ENCODE measurements at places on chromosomes 16 and 17.

- DNase-seq, result peak; percentile 91
These were observed 202.2 kb upstream of the CHMP6 start for GRCh38 chr17:80789356-80789902.

DNA sequence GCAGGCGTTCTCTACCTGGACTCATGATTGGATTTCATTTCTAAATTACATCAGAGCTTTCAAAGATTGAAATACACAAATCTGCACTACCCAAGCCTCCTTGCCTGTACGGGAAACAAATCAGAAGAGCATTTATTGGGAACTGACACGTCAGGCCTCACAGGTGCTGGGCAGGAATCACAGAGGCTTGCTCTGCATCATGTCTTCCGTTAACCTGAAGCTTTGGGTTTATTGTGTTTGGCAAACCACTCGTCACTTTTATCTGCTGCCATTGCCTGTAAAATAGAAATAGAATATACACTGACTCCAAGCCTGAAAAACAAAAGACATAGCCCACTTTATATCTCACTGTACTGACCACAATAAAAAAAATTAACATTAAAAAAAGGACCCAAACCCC lies 7.9 kb upstream of the GEMIN4 start:
- no peak for DNase-seq

- DNase-seq, result peak; percentile 55
These were observed 1595.0 kb upstream of the GOT2 start for GRCh38 chr16:60329108-60329507.

GRCh38 chr17:57146273-57146672 lies 61.2 kb downstream of the AKAP1 start:
- DNase-seq, result no peak

DNA sequence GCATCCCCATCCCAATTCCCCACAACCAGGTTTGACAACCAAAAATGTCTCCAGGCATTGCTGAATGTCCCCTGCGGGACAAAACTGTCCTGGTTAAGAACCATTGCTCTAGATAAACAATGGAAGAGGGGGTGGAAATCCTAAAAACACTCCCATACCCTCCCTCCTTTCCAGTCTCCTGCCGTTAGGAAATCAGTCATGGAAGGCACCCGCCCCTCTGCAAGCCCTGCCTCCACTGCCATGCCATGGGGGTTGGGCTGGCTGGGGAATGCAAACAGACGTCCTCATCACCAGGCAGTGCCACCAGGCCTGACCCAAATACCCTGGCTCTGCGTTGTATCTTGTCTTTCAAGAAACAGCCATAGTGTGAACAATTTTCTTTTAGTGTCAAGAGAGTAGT lies 57.5 kb downstream of the CYTH1 start:
- DNase-seq, result peak; percentile 23

DNA sequence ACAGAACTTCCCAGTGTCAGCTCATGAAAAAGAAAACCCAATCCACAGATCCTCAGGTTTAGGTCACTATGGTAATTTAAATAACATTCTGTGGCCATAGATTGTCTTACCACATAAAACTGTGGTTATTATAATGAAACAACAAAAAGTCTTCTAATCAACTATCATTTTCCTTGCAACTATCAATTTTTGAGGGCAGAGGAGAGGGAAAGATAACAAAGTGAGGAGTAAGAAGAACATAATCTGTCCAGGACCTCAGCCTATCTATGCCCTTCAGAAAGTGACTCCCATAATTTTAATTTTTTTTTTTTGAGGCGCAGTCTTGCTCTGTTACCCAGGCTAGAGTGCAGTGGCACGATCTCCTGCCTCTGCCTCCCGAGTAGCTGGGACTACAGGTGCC lies 4.0 kb upstream of the GGNBP2 start:
- DNase-seq, result no peak

GRCh38 chr16:89113661-89114060 lies 20.0 kb downstream of the ACSF3 start:
- DNase-seq, result no peak

DNA sequence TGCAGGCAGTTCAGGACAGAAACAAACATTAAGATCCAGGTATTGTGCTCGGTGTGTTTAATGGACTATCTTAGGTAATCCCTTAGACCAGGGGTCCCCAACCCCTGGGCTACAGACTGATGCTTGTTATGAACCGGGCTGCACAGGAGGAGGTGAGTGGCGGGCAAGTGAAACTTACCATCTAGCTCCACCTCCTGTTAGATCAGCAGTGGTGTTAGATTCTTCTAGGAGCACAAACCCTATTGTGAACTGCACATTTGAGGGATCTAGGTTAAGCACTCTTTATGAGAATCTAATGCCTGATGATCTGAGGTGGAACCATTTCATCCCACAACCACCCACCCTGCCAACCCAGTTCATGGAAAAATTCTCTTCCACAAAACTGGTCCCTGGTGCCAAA lies 37.8 kb upstream of the ASIC2 start:
- DNase-seq, result no peak

GRCh38 chr16:69935278-69935711 lies 15.8 kb upstream of the CLEC18A start:
- DNase-seq, result no peak

GRCh38 chr17:73575470-73576221 lies 68.6 kb downstream of the SDK2 start:
- no peak for DNase-seq

GRCh38 chr16:73616166-73616753 lies 568.3 kb upstream of the ZFHX3 start:
- DNase-seq, result peak; percentile 4

DNA sequence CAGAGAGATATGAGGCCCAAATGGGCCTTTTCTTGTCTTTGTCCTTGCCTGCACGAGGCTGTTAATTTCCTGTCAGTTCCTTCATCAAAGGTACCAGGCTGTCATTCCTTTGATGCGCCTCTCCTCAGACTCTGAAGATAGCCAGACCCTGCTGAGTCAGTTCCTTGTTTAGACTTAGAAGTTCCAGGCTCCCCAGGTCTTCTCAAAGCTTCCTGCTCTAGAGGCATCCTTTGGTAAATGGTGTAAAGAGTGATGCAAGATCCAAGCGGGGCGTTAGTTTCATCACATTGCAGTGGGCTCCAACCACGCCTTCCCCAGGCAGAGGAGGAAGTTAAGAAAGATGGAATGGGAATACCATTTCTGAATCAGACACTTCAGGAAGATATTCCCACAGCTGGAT lies 4.0 kb upstream of the CDH11 start:
- peak; percentile 88 for DNase-seq

GRCh38 chr16:7335991-7336634 lies 3.5 kb downstream of the RBFOX1 start:
- DNase-seq, result no peak

- DNase-seq, result no peak
These were observed 21.2 kb upstream of the ITGA3 start for GRCh38 chr17:50034498-50035364.

DNA sequence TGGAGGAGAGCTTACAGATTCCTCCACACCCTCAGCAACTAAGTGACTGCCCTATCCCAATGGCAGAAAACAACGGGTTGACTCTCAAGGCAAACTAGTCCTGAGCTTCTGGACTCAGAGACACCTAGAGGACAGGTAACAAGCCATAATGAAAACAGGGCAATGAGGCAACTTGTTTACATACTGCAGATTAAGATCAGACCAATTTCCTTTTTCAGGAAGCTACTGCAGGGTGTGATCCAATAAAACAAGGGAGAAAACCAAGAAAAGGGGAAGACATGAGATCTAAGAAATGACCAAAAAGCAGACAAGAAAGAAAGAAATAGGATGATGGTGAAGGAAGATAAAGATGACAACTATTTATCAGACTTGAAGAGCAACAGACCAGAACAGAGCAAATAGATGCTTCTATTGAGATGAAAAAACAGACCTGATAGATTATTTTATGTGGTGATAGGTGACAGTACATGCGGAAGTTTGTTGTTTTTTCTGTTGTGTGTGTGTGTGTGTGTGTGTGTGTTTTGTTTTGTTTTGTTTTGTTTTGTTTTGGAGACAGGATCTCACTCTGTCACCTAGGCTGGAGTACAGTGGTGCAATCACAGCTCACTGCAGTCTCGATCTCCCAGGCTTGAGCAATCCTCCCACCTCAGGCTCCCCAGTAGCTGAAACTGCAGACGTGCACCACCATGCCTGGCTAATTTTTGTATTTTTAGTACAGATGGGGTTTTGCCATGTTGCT lies 120.7 kb downstream of the GAS7 start:
- DNase-seq, result no peak

DNA sequence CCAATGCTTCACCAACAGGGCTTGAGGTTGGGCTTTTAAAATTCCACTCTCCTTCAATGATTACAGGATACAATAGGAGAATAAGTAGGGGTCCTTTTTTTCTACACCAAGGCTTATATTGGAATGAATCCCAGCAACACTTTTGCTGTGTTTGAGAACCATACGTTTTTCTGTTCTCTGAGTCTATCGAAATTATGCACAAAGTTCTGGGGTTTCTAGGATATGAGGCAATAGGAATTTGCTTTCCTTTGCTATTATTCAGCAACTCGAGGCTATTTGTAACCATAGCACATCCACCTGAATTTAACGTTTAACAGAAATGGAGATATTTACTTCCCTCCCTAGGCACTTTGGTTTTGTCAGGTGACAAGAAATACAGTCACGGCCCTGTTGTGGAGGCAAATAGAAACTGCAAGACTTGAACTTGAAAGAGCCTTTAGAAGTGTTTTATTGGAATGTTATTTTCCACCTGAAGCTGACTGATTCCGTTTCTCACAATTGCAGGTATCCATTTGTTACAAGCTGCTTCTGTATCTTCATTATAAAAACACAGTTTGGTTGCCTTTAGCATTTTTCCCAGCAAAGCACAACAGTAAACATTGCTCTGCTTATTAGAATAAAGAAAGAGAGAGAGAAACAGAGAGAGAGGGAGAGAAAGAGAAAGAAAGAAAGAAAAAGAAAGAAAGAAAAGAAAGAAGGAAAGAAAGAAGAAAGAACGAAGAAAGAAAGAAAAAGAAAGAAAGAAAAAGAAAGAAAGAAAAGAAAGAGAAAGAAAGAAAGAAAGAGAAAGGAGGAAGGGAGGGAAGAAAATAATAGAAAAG lies 109.6 kb downstream of the HS3ST3A1 start:
- no peak for DNase-seq

DNA sequence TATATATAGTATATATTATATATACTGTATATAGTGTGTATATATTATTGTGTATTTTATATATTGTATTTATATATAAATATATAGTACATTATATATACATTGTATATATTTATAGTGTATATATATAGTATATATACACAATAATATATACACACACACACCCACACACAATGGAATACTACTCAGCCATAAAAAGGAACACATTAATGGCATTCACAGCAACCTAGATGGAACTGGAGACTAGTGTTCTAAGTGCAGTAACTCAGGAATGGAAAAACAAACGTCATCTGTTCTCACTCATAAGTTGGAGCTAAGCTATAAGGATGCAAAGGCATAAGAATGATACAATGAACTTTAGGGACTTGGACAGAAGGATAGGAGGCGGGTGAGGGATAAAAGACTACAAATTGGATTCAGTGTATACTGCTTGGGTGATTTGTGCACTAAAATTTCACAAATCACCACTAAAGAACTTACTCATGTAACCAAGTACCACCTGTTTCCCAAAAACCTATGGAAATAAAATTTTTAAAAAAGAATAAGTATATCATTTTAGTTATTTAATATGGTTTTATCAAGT lies 201.9 kb upstream of the CDH11 start:
- no peak for DNase-seq

- DNase-seq, result no peak
These were observed 442.2 kb downstream of the MAF start for GRCh38 chr16:79158337-79158736.

- DNase-seq, result no peak
These were observed 35.5 kb upstream of the ITGA2B start for GRCh38 chr17:44424828-44425461.

- no peak for DNase-seq
These were observed 167.3 kb upstream of the MPHOSPH6 start for GRCh38 chr16:82337355-82337754.

DNA sequence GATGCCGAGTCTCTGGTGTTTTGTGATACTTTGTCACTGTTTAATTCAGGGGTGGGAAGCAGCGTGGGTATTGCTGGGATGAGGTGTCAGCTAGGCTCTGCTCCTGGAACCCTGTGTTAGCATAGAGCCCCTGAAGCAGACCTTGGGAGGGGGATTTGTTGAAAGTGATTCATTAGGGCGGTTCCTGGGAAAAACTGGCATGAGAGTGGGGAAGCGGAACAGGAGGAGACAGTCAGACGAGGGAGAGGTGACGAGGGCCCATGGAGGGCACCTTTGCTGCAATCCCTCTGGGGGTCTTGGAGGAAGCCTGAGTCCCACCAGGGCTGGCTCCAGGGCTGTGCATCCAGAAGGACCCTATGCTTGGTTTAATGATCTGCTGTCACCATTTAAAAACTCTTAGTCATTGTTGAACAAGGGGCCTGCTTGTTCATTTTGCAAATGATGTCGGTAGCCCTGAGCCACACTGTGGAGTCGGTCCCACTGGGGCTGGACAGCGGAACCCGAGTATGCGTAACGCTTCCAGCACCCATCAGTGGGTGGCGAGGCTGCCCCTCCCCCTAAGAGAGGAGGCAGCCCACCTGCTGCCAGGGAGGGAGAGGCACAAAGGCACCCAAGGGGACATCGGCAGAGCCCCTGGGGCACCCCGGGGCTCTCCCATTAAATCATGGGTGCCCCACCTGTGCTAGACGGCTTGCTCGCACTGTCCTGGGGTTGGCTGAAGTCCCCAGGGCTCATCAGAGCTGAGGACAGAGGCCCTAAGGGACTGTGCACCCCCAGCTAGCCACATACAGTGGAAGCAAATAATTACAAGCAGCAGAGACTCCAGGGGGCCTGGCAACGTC lies 35.4 kb downstream of the WFDC1 start:
- DNase-seq, result no peak

DNA sequence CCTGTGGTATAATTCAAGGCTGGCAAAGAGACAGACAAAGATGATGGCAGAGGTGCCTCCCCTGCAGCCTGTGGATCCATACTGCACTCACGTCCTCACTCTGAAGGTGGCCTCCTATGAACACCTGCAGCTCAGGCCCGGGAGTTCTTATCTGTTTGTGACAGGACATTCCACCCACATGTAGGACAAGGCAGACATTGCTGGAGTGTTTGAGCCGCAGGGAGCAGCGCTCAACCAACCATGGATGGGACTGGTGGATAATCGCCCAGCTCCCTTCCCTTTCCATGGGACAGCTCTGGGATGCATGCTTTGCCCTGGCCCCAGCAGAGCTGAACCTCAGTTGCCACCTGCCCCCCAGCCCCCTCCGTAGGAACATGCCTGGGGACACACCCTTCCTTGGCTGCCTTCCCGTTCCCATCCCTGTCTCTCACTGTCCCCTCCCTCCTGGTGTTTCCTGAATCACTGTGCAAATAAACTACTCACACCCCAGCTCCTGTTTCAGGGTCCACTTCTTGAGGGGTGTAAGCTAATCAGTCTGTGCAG lies 22.2 kb downstream of the ITPRIPL2 start:
- DNase-seq, result peak; percentile 38
